ENCODE measurements at places on chromosomes 16 and 17.

- no peak for DNase-seq
These were observed 61.5 kb downstream of the DHRS7C start for GRCh38 chr17:9729735-9730420.

- DNase-seq = peak; percentile 79
These were observed 17.6 kb downstream of the ZNF213 start for GRCh38 chr16:3152277-3152990.

DNA sequence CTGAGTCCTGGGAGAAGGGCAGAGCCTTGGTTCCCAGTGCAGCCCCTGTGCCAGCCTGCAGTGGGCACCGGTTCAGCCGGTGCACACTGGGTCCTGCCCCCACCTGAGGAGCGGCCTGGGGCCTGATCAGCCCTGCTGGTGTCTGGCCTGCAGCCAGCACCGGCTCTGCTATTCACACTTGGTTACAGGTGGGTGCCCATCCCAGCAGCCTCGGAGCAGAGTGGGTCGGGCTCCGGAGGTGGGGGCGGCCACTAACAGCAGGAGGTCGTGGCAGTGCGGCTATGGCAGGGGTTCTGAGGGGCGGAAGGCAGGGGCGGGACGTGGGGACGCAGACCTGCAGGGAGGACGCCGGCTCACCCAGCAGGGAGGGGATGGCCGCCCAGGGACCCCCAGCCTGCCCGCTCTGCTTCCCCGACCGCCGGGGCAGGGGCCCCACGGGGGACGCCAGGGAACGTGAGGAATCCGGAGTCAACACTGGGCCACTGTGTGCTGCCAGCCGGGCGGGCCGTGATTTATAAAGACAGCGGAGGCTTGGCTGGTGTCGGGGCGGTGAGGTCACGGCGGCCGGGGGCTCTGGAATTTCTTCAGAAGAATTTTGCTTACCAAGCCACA, 20.3 kb downstream of the METRNL start:
- peak; percentile 14 for DNase-seq

DNA sequence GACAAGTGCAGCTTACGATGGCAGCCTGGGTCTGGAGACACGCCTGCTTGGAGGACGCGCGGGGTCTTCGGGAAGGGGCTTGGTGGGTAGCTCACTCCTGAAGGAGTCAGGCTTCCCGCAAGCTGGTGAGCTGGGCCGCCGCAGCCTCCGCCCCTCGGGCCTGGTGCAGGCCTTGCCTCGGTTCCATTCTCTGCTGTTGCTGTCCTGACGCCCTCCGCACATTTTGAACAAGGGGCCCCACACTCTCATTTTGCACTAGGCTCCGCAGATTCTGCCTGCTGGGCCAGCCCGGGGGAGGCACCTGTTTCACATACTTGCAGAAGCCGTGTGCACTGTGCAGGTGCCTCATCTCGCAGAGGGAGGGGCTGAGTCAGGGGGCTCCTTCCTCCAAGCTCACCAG, 31.9 kb upstream of the CBX4 start:
- DNase-seq = no peak

- no peak for DNase-seq
These were observed 598.0 kb downstream of the WWOX start for GRCh38 chr16:78697426-78697825.

- no peak for DNase-seq
These were observed 218.7 kb downstream of the XYLT1 start for GRCh38 chr16:17252064-17252463.

DNA sequence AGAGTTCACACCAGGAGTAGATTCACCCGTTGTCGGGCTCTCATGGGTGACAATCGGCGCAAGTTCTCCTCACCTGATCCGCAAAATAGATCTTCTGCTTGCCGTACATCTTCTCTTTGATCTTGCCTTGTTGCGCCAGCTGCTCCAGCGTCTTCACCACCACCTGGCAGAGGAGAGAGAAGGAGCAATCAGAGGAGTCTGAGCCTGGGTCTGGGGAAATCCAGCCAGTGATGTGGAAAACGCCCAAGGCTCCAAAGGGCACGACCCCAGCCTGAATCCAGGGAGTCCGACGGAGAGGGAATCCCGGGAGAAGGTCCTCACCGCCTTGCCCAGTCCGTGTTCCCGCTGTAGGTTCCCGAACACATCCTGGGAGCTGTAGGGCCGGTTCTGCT, 393 bp downstream of the PSMC3IP start:
- DNase-seq = no peak

GRCh38 chr17:37820995-37821713, 76.3 kb upstream of the HNF1B start:
- peak; percentile 67 for DNase-seq

DNA sequence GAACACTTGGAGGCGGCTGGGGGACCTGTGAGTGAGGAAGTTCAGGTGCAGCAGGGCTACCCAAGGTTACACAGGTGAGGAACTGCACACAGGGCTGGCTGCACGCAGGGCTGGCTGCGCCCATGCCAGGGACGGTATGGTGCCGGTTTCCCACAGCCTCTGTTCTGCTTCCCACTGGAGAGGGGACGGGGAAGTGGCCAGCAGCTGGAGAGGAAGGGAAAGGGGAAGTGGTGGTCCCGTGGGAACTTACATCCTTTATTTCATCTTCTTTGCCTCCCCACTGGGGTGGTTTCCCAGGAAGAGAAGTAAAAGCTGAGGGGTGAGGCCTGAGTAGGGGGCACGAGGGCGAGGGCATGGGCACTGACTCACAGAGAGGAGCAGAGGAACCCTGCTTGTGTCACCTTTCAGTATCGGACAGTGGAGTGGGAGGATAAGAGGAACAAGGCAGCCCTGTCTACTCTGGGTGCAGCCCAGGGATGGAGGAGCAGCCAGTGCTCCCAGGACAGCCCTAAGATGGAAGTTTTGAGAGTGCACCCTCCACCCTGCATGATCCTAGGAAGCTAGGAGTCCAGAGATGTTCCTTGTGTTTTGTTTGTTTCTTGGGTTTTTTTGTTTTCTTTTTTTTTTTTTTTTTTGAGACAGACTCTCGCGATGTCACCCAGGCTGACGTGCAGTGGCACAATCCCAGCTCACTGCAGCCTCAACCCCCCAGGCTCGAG, 25.5 kb upstream of the CDH1 start:
- peak; percentile 98 for DNase-seq

GRCh38 chr17:76793775-76794174, 55.9 kb downstream of the MFSD11 start:
- DNase-seq = peak; percentile 7

DNA sequence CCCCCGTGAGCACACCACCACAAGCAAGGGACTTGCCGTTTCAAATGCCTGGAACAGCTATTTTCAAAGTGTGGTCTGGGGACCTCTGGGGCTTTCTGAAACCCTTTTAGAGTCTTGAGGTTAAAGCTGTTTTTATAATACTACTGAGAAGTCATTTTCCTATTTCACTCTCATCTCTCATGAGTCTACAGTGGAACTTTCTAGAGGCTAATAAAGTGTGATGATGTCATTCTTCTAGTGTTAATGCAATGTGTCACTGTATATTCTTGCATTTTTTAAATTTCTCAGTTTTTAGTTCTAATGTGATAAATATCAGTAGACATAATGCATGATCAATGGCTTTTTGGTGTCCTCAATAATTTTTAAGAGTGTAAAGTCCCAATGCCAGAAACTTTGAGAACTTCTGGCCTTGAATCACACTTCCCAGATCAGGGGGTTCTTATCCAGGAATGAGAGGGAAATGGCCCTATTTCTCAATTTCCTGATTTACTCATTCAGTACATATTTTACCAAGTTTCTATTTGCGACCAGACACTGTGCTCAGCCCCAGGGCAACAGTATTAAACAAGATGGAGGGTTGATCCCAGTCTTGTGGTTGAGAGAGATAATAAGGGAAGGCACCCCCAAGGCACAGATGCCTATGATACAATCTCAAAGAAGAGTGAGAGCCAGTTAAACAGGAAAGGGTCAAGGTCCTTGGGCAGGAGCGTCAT, 444.0 kb downstream of the HS3ST3B1 start:
- DNase-seq = peak; percentile 74

GRCh38 chr17:7250695-7251627, 573 bp downstream of the CTDNEP1 start:
- peak; percentile 92 for DNase-seq

DNA sequence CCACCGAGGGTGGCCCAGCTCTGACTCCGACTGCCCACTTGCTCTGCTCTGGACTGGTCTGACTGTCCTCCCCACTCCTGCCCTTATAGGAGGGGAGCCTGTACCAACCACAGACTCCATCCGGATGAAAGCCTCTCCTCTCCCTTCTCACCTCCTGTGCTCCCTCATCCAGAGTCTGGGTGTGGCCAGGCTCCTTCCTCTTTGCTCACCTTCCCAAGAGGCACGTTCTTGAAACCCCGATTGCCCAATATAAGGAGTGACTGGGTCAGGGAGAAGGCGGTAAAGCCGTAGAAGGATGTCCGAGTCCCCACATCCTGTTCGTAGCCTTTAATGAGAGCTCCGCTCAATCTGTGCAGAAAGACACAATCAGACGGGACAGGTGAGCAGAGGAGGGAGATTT, 17.1 kb downstream of the ST6GALNAC1 start:
- DNase-seq = no peak

DNA sequence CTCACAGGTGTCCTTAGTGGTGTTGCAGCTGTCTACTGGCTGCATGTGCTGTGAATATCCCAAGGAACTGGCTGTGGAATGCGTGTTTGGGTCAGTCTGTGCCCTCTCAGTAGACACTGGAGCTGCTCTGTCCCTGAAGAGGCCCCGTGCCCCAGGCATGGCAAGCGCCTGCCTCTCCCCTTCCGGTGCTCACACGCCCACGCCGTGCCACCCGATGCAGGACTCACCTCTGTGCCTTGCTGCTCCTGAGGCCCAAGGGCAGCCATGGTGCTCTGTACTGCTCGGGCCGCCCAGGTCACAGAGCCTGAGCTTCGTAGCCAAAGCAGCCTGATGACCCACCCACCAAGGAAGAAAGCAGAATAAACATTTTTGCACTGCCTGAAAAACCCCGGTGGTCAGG, 10.0 kb downstream of the RGS11 start:
- no peak for DNase-seq

Measured in inflammatory macrophage treated with lipopolysaccharide for 1 hour (primary cell).